ENCODE measurements at places on chromosomes 11 and 22. TPM values are rescaled to one million over a fixed set of nuclear protein-coding genes. Genes with fewer than 3 reads are reported as not detected.
A peak's percentile ranks its signal among the peaks of the same experiment; 100 is the strongest.

DNA sequence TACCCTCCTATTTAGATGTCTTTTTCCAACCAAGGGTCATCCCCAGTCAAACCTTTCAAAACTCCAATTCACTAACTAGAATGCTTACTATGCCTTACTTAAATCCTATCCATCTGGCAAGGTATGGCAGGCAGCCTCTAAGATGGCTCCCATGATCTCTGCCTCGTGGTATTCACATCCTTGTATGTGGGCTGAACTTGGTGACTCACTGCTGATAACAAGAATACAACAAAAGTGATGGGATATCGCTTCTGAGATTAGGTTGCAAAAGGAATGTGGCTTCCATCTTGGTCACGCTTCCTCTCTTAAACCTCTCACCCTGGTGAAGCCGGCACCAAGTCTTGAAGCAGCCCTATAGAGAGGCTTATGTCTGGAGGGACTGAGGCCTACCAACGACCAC lies 29.6 kb upstream of the UPB1 start:
- no peak overlapping the region for H3K4me3 ChIP-seq
- H3K27me3 ChIP-seq: no peaks in the 10 kb centered on the region
- H3K36me3 ChIP-seq: no peaks in the 10 kb centered on the region

DNA sequence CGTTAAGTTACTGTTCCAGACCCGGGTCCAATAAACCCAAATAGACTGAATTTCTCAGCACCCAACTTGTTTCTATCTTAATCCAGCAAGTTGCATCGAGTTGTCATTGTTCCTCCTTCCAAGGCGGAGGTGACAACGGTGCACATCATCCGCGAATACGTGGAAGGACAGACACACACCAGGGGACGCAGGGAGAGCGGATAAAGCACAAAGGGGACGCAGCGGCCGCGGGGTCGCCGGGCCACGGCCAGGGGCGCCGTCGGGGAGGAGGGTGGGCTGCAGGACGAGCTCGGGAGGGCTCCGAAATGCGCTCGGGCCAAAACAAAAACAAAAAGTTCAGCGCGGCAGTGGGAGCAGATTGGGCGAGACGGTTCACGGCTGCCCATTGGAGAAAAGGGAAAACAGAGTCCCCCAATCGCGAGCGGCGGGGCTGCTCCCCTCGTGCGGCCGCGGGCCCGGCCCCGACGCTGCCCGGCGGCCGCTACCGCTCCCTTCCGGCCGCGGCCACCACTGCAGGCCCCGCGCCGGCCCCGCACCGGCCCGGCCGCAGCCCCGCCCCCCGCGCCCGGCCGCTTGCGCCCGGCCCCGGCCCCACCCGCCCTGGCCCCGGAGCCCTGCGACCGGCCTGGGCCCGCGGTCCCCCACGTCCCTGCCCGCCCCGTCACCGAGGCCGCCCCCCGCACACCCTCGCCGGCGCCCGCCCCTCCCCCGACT lies 518 bp downstream of the KMT5B start:
- no peaks in the 10 kb centered on the region for H3K27me3 ChIP-seq
- H3K36me3 ChIP-seq: no peaks in the 10 kb centered on the region
- DNase-seq: peak; percentile 89
- peaks cover 28% of the 10 kb centered on the region for H3K4me1 ChIP-seq
- peak overlapping the region; percentile 87 for H3K4me3 ChIP-seq

GRCh38 chr11:61833926-61834277 lies 5.8 kb downstream of the FADS2 start:
- H3K27ac ChIP-seq: peak overlapping the region; percentile 97
- H3K4me3 ChIP-seq: peak overlapping the region; percentile 96
- no peaks in the 10 kb centered on the region for H3K27me3 ChIP-seq
- peaks cover 90% of the 10 kb centered on the region for H3K36me3 ChIP-seq

DNA sequence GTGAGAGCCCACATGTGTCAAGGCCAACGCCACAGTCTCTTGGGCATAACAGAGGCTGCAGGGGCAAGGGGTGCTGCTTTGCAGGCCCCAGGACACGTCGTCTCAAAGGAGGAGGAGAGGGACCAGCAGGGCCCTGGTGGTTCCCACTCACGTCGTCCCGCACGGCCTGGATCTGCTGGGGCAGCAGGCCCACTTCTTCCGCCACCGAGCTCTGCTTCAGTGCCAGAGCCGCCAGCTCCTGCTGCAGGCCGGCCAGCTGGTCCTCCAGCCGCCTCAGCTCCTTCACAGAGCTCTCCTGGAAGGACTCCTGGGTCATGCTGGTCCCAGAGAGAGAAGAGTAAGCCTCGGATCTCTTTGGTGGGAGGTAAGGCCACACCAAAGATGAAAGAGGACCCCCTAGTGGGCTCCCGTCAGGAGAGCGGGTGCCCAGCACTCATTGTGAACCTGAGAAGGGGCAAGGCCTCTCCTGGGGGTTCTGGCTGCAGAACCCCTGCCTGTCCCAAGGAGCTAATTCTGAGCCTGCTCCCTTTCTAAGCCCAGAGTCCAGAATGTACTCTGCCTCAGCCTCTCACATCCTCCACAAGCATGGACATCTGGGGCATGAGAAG lies 15.6 kb downstream of the SUN2 start:
- H3K36me3 ChIP-seq: peaks cover 100% of the 10 kb centered on the region
- H3K4me1 ChIP-seq: no peaks in the 10 kb centered on the region
- H3K4me3 ChIP-seq: no peak overlapping the region

- no peak overlapping the region for H3K27ac ChIP-seq
- DNase-seq: peak; percentile 12
- H3K4me1 ChIP-seq: no peaks in the 10 kb centered on the region
- H3K27me3 ChIP-seq: no peaks in the 10 kb centered on the region
- no peaks in the 10 kb centered on the region for H3K36me3 ChIP-seq
Observed at GRCh38 chr11:11450744-11451362, 97.8 kb upstream of the CSNK2A3 start.

DNA sequence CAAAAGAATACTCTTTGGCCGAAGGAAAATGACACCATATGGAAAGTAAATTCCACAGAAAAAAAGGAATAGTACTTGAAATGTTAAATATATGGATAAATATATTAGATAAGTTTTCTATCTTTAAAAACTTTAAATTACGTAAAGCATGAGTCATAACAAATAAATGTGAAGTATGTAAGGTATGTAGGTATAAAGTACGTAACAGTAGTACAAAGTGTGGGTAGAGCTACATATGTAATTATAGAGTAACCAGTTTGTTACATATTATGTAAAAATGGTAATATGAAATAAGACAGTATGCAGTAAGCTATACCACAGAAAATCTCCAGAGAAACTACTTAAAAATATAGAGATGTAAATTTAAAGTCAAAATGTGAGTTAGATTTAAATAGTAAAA lies 582.3 kb upstream of the CHORDC1 start:
- H3K36me3 ChIP-seq: no peaks in the 10 kb centered on the region
- no peak overlapping the region for H3K27ac ChIP-seq
- H3K4me3 ChIP-seq: no peak overlapping the region
- no peak for DNase-seq
- H3K27me3 ChIP-seq: no peaks in the 10 kb centered on the region

DNA sequence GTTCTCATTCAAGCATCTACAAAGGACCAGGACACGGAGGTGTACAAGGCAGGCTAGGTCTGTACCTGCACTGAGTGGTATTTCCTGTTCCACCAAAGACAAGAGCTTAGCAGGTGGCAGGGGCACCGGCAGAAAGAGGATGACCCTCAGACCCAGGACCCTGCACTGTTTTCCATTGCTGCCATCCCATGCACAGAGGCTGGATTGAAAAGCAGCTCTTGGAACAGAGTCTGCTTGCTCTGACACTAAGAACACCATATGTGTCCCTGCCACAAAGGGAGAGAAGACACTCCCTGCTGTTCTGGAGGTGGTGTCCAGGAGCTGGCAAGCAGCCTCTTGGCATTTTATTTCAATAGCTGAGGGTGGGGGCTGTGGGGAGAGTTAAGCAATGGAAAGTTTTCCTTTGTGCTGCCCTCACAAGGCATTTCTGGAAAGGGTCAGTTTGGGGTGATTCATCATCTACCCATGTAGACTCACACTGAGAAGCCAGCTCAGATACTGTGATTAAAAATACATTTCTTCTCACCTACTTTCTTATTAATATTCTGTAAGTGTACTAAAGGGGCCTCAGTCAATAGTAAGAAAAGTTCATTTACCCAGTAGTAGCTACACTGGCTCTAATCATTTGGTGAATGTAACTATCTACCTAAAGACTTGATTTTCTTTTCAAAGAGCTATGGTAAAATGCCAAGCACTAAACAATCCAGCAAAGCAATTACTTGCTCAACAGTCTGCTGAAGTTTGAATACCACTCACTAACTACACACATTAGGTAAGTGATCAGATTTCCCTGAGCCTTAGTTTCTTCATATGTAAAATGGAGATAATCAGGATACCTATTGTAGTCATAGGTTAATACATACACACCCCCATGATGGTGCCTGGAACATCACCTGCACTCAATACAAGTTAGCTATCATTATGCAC lies 55.2 kb downstream of the SLC1A2 start:
- DNase-seq: peak; percentile 50
- H3K4me1 ChIP-seq: no peaks in the 10 kb centered on the region
- peaks cover 31% of the 10 kb centered on the region for H3K27me3 ChIP-seq
- no peaks in the 10 kb centered on the region for H3K36me3 ChIP-seq

DNA sequence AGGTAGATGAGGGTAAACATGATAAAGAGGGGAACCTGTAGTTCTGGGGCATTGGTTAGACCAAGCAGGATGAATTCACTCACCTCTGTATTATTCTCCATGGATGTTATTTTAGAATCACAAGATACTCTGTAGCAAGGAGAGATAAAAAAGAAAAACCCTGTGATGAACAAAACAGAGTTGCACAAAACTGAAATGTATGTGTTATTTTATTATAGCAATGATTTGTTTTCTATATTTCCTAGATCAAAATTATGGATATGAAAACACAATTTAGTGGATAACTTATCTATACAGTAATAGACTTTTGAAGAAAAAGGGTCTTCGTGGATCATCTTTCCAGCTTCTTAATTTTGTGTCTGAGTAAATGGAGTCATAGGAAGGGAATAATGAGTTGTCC lies at the start of gene OR5B17:
Gene OR5B17 (minus strand): TSS at position 101 of the 400 bp plus-strand sequence. CDS start 0 bp downstream, at position 101.
- no peak for DNase-seq
- H3K27ac ChIP-seq: no peak within 1 kb of the TSS
- no peak within 1 kb of the TSS for H3K4me3 ChIP-seq
- no peaks in the 10 kb centered on the region for H3K27me3 ChIP-seq

DNA sequence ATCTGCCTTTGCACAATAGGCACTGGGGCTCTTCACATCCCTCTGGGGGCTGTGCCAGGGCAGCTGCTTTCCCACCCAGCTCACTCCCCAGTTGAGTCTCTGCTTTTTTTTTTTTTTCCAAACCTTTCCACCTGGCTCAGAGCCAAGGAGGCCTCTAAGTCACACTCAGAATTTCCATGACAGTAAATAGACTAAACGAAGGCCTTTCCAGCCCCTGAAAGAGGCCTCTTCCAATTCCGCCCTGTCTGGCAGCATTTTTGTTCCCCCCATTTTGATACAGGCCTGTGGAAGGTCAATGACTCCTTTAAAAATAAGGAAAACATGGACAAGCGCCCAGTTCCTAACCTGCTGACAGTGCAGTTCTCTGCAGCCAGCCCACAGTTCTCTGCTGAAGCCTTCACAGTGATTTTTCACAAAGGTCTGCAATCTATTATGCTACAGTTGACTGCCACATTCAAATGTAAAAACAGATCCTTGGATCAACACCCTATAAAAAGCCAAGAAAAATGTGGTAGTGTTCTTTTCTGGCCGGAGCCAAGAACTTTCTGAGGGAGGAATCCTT lies 107.5 kb upstream of the SESN3 start:
- peak; percentile 56 for DNase-seq
- H3K36me3 ChIP-seq: no peaks in the 10 kb centered on the region
- no peaks in the 10 kb centered on the region for H3K27me3 ChIP-seq
- H3K4me1 ChIP-seq: peaks cover 35% of the 10 kb centered on the region

- peaks cover 23% of the 10 kb centered on the region for H3K4me1 ChIP-seq
- no peak overlapping the region for H3K4me3 ChIP-seq
- DNase-seq: no peak
- H3K27ac ChIP-seq: no peak overlapping the region
Observed at GRCh38 chr11:66879583-66879982, 22.7 kb downstream of the LRFN4 start.

- H3K27me3 ChIP-seq: no peaks in the 10 kb centered on the region
- H3K4me1 ChIP-seq: no peaks in the 10 kb centered on the region
- H3K27ac ChIP-seq: no peak overlapping the region
- DNase-seq: no peak
Observed at GRCh38 chr11:17607083-17607429, 60.0 kb downstream of the OTOG start.

DNA sequence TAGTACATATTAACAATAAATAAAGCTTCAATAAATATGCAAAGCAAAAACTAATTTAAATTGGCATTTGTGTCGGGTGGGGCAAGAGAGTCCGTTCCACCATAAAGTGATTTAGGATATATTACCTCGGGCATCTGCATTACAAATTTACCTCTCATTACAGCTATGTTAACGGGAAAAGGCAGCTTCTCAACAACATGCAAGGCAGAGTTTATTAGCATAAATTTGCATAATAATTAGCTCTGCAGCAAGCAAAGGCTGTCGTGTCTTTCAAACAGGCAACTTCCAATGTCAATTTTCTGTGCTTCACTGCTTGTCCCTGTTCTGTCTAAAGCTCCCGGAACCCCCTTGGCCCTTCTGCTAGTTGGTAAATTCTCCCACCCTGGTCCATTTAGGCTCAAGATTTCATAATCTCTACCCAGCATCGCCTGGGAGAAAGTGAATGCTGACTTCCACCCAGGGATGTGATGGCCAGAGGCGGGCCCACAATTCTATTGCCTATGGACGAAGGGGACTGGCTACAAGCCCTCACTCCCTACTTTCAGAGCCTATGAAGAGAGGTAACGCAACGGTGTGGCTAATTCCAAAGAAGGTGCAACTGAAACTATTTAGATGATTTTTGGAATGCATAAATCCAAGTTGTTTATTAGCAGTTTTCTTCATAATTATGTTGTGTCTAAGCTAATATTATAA lies 462.1 kb downstream of the OPCML start:
- no peaks in the 10 kb centered on the region for H3K4me1 ChIP-seq

DNA sequence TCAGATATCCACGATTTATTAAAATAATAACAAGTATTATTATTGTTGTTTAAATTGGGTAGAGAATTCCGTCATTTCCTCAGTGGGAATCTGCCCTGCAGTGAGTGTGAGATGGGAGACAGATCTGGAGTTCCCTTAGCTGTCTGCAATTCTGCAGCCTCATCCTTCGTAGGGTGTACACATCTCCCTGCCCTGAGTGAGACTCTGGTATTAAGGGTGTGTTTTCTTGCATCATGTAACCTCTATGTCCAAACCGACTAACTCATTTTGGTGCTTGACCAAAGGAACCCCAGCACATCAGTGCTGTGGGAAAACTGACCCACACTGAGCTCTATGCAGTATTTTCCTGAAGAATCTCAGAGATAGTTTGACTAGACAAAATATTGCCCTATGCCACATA lies 157.6 kb downstream of the LDLRAD3 start:
- no peak for DNase-seq
- H3K4me1 ChIP-seq: peaks cover 8% of the 10 kb centered on the region
- no peak overlapping the region for H3K4me3 ChIP-seq
- no peaks in the 10 kb centered on the region for H3K27me3 ChIP-seq
- no peak overlapping the region for H3K27ac ChIP-seq

OR4D5 gene
- not detected for total RNA-seq

KDM4F gene
- total RNA-seq: not detected
